Motor neuron (in vitro differentiated cells): ENCODE measurements at places on chromosomes 16 and 17. TPM values are rescaled to one million over a fixed set of nuclear protein-coding genes. Genes with fewer than 3 reads are reported as not detected.

DNA sequence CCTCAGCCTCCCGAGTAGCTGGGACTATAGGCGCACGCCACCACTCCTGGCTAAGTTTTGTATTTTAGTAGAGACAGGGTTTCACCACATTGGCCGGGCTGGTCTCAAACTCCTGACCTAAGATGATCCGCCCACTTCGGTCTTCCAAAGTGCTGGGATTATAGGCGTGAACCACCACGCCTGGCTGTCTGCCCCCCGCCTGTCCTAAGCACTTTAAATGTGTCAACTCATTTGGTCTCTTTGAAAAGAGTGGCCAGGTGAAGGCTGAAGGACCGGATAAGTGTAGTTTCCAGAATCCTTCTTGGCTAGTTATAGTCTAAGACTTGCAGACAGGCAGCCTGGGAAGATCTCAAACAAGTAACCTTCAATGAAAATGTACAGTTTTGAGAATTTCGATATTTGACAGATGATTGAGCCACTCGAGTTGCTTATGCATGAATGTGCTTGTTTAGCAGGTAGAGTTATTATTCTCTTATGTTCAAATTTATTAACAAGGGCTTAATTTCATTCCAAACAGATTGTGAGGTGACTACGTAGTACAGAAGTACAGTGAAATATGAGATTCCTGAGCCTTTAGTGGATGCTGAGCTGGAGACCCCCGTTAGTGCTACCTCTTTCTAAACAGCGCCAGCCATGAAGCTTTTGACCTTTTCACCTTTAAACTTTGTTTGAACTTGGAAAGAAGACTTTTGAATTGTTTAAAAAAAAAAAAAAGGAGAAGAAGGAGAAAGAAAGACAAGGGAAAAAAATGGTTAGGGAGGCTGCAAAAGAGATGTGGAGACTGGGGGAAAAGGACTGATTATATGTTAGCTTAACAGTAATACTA is 164.4 kb upstream of the TBX2 start:
- ATAC-seq, result no peak

- no peak for ATAC-seq
These were observed 95.4 kb downstream of the CYLD start for GRCh38 chr16:50837324-50837723.

- no peak for ATAC-seq
These were observed 550.4 kb downstream of the TOX3 start for GRCh38 chr16:51996516-51996915.

STH gene
- 2.6 TPM in 1 of 2 replicates, not detected in the other for total RNA-seq

- peak; percentile 84 for ATAC-seq
These were observed at the start of gene FZD2 for GRCh38 chr17:44556832-44557606. FZD2 (plus strand) TSS chr17:44557484; CDS start chr17:44557689, 205 bp downstream.

- ATAC-seq, result peak; percentile 88
These were observed 165.7 kb downstream of the CMIP start for GRCh38 chr16:81610144-81610842.
